Tibial nerve (tissue), 4 donors: ENCODE measurements at places on chromosomes 1 and 21.

- DNase-seq = no peak
Observed at GRCh38 chr21:29462479-29462878, 163.8 kb downstream of the BACH1 start.

DNA sequence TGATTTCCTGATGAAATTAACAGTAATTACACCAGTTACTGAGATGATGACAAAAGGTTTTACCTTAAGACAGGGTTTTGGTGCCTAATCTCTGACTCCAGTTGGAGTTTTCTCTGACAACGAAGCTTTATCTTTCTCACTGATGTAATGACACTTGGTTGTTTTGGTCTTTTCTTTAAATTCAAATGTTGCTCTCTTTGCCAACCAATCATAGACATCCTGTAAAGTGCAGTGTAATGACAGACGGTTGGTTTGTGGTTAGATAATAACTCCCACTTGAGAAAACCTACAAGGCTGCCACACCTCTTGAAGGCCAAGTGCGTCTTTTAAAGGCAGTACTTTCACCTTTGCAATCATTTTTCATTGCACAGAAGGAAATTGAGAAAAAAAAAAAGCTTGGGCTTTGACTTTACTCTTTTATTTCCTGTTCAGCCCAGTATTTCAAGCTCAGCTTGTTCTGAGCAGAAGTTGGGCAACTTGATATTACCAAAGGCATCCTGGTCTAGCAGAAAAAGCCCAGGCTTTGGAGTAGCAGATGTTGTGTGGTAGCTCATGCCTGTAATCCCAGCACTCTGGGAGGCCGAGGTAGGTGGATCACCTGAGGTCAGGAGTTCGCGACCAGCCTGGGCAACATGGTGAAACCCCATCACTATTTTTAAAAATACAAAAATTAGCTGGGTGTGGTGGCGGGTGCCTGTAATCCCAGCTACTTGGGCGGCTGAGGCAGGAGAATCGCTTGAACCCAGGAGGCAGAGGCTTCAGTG lies 14.9 kb downstream of the PDIK1L start:
- DNase-seq = no peak

GRCh38 chr1:19877821-19878636 lies 4.2 kb upstream of the OTUD3 start:
- no peak for DNase-seq

DNA sequence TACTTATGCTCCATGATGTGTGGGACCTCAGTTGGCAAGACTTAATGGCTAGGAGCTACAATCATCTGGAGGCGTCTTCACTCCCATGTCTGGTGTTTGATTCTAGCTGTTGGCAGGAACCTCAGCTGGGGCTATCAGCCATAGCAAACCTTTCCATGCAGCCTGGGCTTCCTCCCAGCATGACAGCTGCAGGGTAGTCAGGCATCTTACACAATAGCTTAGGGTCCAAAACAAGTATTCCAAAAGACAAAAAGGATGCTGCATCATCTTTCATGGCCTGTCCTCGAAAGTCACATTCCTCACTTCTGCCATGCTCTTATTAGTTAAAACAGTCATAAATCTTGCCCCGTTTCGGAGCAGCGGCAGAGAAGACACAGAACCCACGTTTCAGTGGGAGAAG lies 90.9 kb downstream of the LRRC8C start:
- no peak for DNase-seq

DNA sequence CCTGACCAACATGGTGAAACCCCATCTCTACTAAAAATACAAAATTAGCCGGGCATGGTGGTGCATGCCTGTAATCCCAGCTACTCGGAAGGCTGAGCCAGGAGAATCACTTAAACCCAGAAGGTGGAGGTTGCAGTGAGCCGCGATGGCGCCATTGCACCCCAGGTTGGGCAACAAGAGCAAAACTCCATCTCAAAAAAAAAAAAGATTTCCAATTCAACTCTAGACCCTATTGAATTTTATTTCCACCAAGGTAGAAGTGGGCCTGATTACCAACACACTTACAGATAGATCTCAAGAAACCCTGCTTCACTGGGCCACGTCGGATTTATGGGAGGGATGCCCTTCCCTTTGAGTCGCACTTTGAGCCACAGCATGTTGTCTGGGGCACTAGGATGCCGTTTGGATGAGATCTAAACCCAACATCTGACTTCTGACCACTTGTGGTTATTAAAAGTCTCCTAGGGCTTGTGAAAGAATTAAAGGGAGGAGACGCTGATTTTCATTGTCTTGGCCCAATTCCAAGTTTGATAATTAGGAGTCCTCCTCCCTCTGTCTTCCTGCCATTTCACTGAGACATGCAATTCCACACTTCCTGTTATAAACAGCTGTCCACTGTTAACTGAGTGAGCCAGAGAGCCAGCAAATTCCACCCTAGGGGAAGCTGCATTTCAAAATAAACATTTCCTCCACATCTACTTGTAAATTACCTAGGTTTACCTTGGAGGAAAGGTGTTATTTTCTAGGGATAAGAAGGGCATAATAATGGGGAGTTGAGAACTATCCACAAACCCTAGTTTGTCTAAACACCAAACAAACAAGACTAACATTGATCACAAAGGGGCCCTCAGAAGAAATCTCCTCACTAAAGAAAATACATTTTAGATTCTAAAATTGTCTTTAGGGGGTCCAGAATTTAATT lies 5.2 kb upstream of the RERE start:
- peak; percentile 43 for DNase-seq
